ENCODE measurements at places on chromosomes 4 and X.

GRCh38 chr4:26351685-26352084, 30.9 kb downstream of the RBPJ start:
- no peak for DNase-seq

GRCh38 chr4:118974758-118975157, 86.1 kb downstream of the SYNPO2 start:
- no peak for DNase-seq

- DNase-seq = no peak
These were observed 354.3 kb downstream of the GPAT3 start for GRCh38 chr4:83890231-83890630.

DNA sequence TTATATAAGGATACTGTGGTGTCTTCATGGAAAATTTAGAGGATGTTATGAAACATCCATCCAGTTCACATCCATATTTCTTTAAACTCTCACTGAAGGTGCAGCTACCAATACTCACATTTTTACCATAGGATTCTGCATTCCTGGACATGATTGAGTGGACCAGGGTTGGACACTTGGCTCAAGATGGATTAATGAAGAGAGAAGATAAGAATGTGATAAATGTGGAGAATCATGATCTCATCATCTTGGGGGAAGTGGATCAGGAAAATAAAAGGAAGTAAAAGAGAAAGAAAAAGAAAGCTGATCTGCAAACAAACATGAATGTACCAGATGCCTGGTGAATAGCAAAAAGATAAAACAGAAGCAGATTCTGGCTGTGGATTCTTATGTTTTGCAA, 175.4 kb downstream of the NPFFR2 start:
- DNase-seq = no peak

GRCh38 chrX:47862680-47863079, 26.0 kb downstream of the ZNF81 start:
- no peak for DNase-seq

DNA sequence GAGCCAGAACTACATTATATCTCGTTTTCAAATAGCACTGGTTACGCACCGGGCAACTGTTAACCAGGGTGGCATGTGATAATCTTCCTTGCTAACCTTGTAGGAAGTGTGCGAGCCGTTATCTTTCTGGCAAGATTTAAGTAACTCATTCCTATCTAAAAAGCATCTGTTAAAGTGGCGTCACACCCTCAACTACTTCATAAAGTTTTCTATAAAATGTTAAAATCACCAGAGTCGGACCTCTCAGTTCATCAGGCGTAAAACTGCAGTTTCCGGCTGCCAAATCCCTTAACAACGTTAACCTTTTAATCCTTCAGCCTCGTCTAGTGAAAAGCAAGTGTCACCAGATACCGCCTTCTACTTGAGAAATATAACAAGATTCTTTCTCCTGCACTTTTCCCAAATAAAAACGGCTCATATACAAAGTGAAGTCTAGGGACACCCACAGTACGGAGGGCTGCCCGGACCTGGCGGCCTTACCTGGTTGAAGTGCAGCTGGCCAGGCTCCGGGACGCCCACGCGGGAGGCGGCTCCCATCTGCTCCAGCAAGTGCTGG, 1.2 kb downstream of the SLC39A8 start:
- DNase-seq = no peak

DNA sequence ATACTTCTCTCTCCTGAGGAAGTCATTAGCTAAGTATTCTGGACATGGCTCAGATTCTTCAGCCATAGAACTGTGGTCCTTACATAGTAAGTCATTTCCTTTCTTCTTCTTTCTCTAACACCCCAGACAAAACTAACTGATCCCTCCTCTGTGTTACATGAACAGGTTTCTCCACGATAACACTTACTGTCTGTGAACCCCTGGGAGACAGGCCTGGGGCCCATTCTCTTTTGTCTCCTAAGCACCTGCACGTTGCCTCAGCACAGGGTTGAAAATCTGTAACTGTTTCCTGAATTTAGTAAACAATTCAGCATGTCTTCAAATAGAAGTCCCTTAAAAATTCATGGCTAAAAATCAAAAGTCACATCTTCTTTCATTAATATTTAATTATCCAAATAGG, 24.7 kb downstream of the APBB2 start:
- DNase-seq = no peak

DNA sequence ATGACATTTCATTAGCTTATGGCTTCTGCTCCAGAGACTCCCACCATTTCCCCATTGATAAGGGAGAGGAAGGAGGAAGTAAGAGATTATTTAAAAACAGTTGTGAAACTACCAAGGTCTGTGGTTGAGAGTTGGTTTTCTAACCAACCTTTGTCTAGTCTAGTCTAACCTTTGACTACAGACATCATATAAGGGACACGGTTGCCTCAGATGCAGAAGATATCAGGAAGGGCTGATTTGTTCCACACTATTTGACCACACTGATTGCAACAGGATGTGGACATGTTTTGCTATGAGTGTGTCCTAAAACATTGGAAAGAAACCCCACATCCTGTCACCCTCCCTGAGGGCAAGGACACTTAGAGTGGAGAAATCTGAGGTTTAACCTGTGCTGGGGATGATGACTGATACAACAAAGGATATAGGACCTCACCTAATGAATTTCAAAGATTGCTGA, 53.0 kb downstream of the COQ2 start:
- no peak for DNase-seq

- DNase-seq = no peak
These were observed 315.2 kb upstream of the HTR2C start for GRCh38 chrX:114268643-114269042.

DNA sequence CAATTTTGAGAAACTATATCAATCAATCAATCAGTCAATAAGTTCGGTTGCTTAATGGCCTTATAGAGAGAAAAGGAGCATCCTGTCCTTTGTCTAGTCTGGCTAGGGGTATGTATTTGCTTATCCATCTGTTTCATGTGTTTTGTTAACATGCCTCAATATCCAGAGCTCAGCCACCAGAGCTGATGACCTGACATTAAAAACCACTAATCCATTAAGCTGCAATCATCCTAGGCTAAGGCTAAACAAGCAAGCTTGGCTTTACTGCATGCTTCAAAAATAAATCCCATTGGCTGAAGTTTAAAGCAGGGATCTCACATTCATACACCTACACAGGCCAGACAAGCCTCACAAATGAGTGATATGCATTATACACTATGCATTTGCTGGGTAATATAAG, 139.7 kb downstream of the INPP4B start:
- DNase-seq = no peak

DNA sequence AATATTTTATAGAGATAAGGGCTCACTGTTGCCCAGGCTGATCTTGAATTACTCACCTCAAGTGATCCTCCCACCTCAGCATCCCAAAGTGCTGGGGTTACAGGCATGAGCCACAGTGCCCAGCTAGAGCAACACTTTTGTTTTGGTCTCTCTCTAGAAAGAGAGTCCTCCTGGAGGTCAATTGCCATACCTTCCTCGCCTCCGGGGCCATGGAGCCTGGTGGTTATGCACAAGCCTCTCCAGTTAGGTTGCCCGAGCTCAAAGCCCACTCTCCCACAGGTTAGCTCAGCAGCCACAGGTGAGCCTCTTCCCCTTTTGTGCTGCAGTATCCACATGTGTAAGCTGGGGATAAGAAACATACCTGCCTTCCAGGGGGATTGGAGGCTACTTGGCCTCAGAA, 24.2 kb upstream of the MAN2B2 start:
- no peak for DNase-seq

DNA sequence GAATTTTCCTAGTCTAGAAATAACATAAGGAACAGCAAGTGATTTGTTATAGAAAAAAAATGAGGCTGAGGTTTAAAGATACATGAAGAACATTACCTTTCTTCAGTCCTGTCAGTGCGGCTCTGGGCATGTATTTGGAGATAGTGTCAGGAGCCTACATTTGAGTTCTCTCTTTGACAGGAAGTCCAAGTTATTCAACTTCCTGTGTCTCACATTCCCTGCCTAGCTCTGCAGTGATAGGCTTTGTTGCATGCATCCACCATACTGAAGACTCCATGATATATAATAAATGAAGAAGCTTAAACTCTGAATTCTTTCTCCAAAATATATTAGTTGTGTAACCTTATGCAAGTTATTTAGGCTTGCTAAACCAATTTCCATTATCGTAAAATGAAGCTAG, 148.7 kb downstream of the RELL1 start:
- DNase-seq = no peak

GRCh38 chr4:182916483-182917181, 554 bp downstream of the DCTD start:
- no peak for DNase-seq

DNA sequence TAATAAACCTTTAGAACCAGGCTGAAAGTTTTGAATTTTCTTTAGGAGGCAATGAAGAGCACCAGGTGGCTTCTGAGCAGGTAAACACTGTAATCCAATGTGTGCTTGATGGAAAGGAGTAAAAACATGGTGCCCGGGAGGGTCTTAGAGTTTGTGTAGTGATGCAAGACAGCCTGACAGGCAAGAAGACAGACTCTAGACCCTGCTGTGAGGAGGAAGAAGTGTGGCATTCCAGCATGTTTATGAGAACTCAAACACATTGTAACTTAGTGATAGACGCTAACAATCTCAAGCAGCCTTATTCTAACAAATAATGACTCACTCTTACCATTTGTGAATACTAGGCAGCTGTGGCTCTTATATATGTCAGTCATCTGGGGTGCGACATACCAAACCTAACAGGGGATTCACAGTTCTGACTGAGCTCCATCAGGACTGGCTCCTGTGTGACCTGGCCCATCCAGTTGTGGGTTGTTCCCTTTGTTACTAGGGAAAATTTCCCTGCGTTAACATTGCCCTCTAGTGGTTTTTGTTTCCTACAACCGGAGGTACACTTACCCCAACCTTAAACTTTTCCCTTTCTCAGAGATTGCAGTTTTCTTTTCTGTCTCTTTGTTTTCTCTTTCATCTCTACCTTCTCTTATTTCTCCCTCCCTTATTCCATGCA, 53.8 kb downstream of the VSIG4 start:
- DNase-seq = peak; percentile 2

DNA sequence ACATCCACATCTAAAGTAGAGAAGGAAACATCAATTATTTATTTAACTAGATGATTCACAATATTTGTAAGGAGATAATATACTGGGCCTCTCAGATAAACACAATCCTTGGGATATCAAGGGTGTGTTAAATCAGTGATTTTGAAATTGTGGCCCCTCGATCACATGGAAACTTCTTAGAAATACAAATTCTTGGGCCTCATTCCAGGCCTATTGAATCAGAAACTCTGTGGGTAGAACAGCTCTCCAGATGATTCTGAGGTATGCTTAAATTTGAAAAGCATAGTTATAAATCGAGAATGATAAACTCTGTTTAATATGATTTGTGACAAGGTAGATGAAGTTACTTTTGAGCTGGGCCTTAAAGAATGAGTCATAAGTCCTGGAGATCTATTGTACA, 64.3 kb upstream of the GPR174 start:
- DNase-seq = peak; percentile 15

GRCh38 chr4:158841540-158841939, 72.7 kb downstream of the FNIP2 start:
- no peak for DNase-seq

- DNase-seq = no peak
These were observed 36.2 kb upstream of the NDNF start for GRCh38 chr4:121108557-121108956.

GRCh38 chr4:111542056-111542455, 603.2 kb upstream of the FAM241A start:
- DNase-seq = no peak

DNA sequence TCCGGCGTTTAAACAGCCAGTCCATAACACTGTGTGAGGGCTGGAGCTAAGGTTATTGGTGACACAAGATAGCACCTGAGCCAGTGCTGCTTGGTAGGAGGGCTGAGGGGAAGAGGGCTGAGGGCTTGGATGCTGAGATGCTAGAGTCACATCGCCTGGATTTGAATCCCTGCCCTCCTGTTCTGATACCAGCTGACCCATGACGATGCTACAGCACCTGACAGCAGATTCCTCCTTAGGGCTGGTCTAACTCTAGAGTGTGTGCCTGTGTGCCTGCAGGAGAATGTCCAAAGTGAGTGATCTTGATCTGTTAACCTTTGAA, 102.5 kb downstream of the PTTG2 start:
- DNase-seq = no peak
